ENCODE measurements at places on chromosomes 4 and X. TPM values are rescaled to one million over a fixed set of nuclear protein-coding genes. Genes with fewer than 3 reads are reported as not detected.

The HTR2C gene
- 0.07 TPM for total RNA-seq

The FAM9A gene
- total RNA-seq, result not detected

The PLK4 gene
- 54.5 TPM for total RNA-seq

The CISD2 gene
- 30.9 TPM for total RNA-seq

The DDX3X gene
- 167 TPM for total RNA-seq

The ZFP42 gene
- not detected for total RNA-seq

The RHOH gene
- total RNA-seq, result not detected

The YTHDC1 gene
- total RNA-seq, result 47.6 TPM

The BEX1 gene
- 4.0 TPM for total RNA-seq

The PSAPL1 gene
- 0.15 TPM for total RNA-seq

The RNF175 gene
- not detected for total RNA-seq

The UTP3 gene
- total RNA-seq, result 38.5 TPM

The MAP3K15 gene
- total RNA-seq, result 3.4 TPM

The TRPC5OS gene
- total RNA-seq, result not detected

The STEEP1 gene
- 104 TPM for total RNA-seq

The APBB2 gene
- total RNA-seq, result 26.7 TPM

The ERVMER34-1 gene
- total RNA-seq, result 1.7 TPM

The SORBS2 gene
- total RNA-seq, result 3.6 TPM

The ZNF185 gene
- total RNA-seq, result 77.0 TPM

The SULT1E1 gene
- not detected for total RNA-seq

The ARSJ gene
- 16.4 TPM for total RNA-seq

The SLIT2 gene
- 28.7 TPM for total RNA-seq

The ARHGAP4 gene
- 4.6 TPM for total RNA-seq

The ADH5 gene
- 94.5 TPM for total RNA-seq

The CA5B gene
- total RNA-seq, result 8.5 TPM

The SPCS3 gene
- 42.4 TPM for total RNA-seq

The AR gene
- total RNA-seq, result not detected

The HSFX4 gene
- not detected for total RNA-seq

The ANOS1 gene
- 3.5 TPM for total RNA-seq

The AMELX gene
- total RNA-seq, result not detected

The UGT2B7 gene
- not detected for total RNA-seq

The GATA1 gene
- total RNA-seq, result not detected

The SSX2B gene
- not detected for total RNA-seq

The SYP gene
- 0.47 TPM for total RNA-seq

The EGFL6 gene
- not detected for total RNA-seq

The TMSB15A gene
- not detected for total RNA-seq

The PNMA5 gene
- total RNA-seq, result not detected

The GABRE gene
- total RNA-seq, result not detected

The CAPN6 gene
- not detected for total RNA-seq

The PDZD4 gene
- 0.63 TPM for total RNA-seq

The MND1 gene
- total RNA-seq, result 7.9 TPM

The ADH1A gene
- total RNA-seq, result not detected

The C4orf54 gene
- total RNA-seq, result not detected

The ODAPH gene
- not detected for total RNA-seq

The XAGE1A gene
- not detected for total RNA-seq

The KLB gene
- total RNA-seq, result not detected

The PAGE4 gene
- total RNA-seq, result not detected

Data from PC-3 (cell line).